ENCODE measurements at places on chromosomes 12 and 14. TPM values are rescaled to one million over a fixed set of nuclear protein-coding genes. Genes with fewer than 3 reads are reported as not detected.

DNA sequence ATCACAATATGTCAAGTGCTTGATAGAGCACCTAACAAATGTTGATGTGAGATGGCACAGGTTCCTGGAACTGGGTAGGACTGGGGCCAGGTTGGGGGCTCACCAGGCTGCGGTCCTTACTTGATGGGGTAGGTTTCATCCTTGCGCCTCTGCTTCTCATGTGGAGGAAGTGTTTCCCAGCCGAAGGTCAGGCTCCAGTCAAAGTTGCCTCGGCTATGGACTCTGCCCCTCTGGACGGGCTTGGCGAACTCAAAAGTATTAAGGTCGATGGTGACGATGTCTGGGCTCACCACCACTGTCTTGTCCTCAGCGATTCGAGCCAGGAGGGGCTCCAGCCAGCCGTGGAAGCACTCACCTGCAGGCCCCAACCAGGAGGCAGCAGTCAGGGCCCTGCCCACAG is 17.5 kb upstream of the CELA1 start:
- H3K4me1 ChIP-seq, result peaks cover 4% of the 10 kb centered on the region
- no peaks in the 10 kb centered on the region for H3K27me3 ChIP-seq
- no peaks in the 10 kb centered on the region for H3K36me3 ChIP-seq
- DNase-seq, result no peak
- no peak overlapping the region for H3K4me3 ChIP-seq

GRCh38 chr12:18907728-18908127 is 169.8 kb downstream of the CAPZA3 start:
- no peaks in the 10 kb centered on the region for H3K36me3 ChIP-seq
- H3K27ac ChIP-seq, result no peak overlapping the region
- DNase-seq, result no peak

- H3K4me3 ChIP-seq, result no peak overlapping the region
- H3K27me3 ChIP-seq, result no peaks in the 10 kb centered on the region
- no peak overlapping the region for H3K27ac ChIP-seq
- no peak for DNase-seq
- H3K4me1 ChIP-seq, result peaks cover 8% of the 10 kb centered on the region
- no peaks in the 10 kb centered on the region for H3K36me3 ChIP-seq
These were observed 5.4 kb upstream of the KRT7 start for GRCh38 chr12:52227606-52228166.

DNA sequence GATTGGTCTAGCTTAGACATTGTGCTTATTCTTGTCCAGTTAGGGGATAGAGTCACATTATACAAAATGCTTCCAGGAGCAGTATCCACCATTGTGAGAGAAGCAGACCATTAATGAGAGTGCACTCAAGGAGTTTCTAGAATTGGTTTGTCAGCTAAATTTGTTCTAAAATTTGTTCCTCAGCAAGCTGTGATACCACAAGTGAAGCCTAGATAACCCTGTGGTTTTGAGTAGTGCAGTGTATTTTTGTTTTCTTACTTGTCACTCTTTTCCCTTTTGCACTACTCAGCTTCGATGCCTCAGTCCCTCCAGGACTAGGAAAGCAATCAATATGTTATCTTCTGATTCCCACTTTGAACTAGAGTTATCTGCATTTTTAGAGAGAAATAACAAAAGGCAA is 42.5 kb upstream of the AKAP6 start:
- H3K36me3 ChIP-seq, result no peaks in the 10 kb centered on the region
- no peak overlapping the region for H3K27ac ChIP-seq
- no peaks in the 10 kb centered on the region for H3K27me3 ChIP-seq
- DNase-seq, result no peak

GRCh38 chr12:40241741-40242140 is 16.9 kb downstream of the LRRK2 start:
- no peak for DNase-seq
- H3K27ac ChIP-seq, result no peak overlapping the region
- no peaks in the 10 kb centered on the region for H3K4me1 ChIP-seq

DNA sequence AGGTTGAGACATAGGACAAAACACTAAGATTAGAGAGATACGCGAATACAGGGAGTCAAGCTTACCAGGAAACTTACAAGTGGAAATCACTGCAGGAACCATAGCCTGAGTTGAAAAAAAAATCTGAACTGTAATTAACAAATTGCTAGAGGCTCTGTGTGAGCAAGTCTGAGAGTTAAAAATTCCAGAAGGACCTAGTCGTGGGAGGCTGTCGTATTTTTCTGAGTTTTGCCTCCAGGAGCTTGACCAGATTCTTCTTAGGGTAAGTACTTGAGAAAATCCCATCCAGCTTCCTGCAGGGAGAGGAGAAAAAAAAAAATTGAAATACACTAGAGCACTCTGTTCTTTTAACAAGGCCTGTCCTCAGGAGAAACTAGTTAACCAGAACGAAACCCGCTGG is 22.7 kb downstream of the DIO2 start:
- H3K36me3 ChIP-seq, result no peaks in the 10 kb centered on the region
- H3K4me1 ChIP-seq, result no peaks in the 10 kb centered on the region
- H3K4me3 ChIP-seq, result no peak overlapping the region
- H3K27me3 ChIP-seq, result no peaks in the 10 kb centered on the region
- H3K27ac ChIP-seq, result no peak overlapping the region
- DNase-seq, result no peak

DNA sequence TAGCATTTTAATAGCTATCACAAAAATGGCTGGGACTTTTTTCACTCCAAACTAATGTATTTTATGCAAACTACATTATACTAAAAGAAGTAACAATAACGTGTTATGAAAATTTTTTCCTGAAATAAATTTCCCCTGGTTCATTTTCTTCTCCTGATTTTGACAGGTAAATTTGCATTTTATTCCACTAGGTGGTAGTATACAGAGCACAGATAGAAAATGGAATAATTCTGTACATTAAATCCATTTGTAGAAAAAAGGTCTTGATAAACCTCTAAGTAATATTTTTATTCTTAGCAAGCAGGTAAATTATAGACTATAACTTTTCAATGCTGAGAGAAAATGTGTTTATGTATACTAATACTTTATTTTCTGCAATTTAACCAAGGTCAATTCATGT is 96.5 kb downstream of the BCAT1 start:
- H3K27ac ChIP-seq, result no peak overlapping the region
- no peaks in the 10 kb centered on the region for H3K4me1 ChIP-seq
- no peaks in the 10 kb centered on the region for H3K36me3 ChIP-seq
- no peak overlapping the region for H3K4me3 ChIP-seq
- H3K27me3 ChIP-seq, result no peaks in the 10 kb centered on the region

- H3K4me3 ChIP-seq, result no peak overlapping the region
- no peak overlapping the region for H3K27ac ChIP-seq
- H3K36me3 ChIP-seq, result no peaks in the 10 kb centered on the region
- no peaks in the 10 kb centered on the region for H3K4me1 ChIP-seq
- no peaks in the 10 kb centered on the region for H3K27me3 ChIP-seq
These were observed 1076.1 kb downstream of the VRK1 start for GRCh38 chr14:97873291-97873690.

- no peak overlapping the region for H3K4me3 ChIP-seq
- H3K36me3 ChIP-seq, result no peaks in the 10 kb centered on the region
- DNase-seq, result no peak
- H3K27me3 ChIP-seq, result no peaks in the 10 kb centered on the region
These were observed 97.9 kb downstream of the RERGL start for GRCh38 chr12:17992002-17992656.

GRCh38 chr12:6784296-6784695 is 5.0 kb upstream of the CD4 start:
- H3K27ac ChIP-seq, result no peak overlapping the region
- no peak overlapping the region for H3K4me3 ChIP-seq
- H3K27me3 ChIP-seq, result no peaks in the 10 kb centered on the region
- H3K36me3 ChIP-seq, result no peaks in the 10 kb centered on the region

DNA sequence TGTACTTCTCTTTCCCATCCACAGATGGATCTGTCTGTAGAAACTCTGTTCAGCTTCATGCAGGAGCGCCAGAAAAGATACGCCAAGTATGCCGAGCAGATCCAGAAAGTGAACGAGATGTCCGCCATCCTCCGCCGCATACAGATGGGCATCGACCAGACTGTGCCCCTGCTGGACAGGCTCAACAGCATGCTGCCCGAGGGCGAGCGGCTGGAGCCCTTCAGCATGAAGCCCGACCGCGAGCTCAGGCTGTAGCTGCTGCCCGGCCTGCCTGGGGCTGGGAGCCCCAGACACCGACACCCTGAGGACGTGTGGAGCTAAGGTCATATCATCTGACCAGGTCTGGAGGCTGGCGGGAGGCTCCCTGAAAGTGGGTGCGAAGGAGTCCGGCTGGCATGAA is 97.1 kb downstream of the DUSP16 start:
- no peaks in the 10 kb centered on the region for H3K27me3 ChIP-seq
- no peak overlapping the region for H3K4me3 ChIP-seq
- no peaks in the 10 kb centered on the region for H3K36me3 ChIP-seq
- peaks cover 10% of the 10 kb centered on the region for H3K4me1 ChIP-seq

DNA sequence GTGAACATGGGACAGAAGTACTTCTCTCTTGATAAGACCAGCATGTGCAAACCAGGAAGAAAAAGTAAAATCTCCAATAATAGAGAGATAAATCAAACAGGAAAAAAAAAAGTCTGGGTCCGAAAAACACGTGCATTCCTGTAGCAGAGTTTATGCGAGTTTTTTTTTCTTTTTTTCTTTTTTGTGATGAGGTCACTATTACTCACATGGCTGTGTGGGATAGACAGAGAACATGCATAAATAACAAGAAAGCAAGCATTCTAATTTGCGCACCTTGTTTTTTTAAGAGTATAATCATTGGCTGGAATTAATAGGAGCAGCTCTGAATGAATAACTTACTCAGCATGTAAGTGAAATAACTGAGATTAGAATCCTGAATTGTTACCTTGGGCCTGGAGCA is 91.9 kb upstream of the CPM start:
- no peak for DNase-seq
- no peak overlapping the region for H3K4me3 ChIP-seq
- H3K36me3 ChIP-seq, result no peaks in the 10 kb centered on the region
- H3K27ac ChIP-seq, result peak overlapping the region; percentile 73
- H3K4me1 ChIP-seq, result no peaks in the 10 kb centered on the region
- H3K27me3 ChIP-seq, result no peaks in the 10 kb centered on the region

DNA sequence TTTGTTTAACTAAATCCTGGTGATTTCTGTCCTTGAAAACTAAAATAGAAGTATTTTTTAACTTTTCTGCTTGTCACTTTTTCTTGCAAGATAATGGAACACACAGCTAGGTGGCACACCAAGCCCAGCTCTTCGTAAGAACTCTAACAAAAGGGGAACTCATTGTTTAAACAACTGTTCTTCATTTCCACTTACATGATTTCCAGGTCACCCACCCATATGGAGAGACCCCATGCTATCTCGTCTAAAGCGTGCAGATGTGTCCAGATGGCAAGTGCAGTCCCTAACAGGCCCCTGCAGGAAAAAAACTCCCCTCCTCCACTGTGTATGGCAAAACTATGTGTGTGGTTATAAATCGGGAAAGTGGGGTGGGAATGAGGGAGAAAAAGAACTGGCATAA is 43.3 kb upstream of the NT5DC3 start:
- H3K4me3 ChIP-seq, result no peak overlapping the region
- DNase-seq, result no peak
- no peak overlapping the region for H3K27ac ChIP-seq
- no peaks in the 10 kb centered on the region for H3K4me1 ChIP-seq
- H3K27me3 ChIP-seq, result no peaks in the 10 kb centered on the region
- H3K36me3 ChIP-seq, result no peaks in the 10 kb centered on the region

DNA sequence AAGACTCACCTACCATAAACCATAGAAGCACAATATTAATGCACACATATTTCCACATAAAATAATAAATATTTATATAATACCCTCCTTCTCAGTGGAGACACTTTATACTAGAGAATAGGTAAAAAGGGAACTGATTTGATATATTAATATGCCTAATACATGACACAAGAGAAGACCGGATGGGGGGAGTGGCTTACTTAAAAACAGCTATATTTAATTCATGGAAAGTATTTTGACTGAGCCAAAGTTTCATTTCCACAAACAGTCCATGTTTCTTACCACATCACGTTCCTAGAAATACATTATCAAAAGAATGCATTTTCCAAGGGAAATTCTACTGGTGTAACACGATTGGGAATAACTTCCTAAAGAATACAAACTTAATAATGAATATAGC is 63.4 kb downstream of the ITPR2 start:
- H3K4me1 ChIP-seq, result peaks cover 19% of the 10 kb centered on the region
- no peaks in the 10 kb centered on the region for H3K27me3 ChIP-seq
- H3K27ac ChIP-seq, result no peak overlapping the region

DNA sequence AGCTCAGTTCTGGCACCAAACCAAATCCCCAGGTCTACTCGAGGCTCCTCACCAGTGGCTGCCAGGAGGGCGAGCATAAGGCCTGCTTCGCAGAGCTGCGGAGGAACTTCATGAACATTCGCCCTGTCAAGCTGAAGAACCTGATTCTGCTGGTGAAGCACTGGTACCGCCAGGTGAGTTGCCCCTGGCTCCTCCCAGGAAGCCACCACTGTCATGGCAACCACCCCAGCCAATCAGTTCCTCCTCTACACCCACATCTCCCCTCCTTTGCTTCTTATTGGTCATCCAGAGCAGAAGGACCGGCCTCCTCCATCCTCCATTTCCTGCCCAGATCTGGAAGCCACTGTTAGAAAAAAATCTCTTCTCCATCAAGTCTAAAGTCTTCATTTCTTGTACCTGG is 17.2 kb upstream of the OAS2 start:
- no peak overlapping the region for H3K27ac ChIP-seq
- no peak for DNase-seq
- no peak overlapping the region for H3K4me3 ChIP-seq
- no peaks in the 10 kb centered on the region for H3K27me3 ChIP-seq
- H3K36me3 ChIP-seq, result peaks cover 36% of the 10 kb centered on the region

GRCh38 chr12:48366131-48366530 is 15.4 kb upstream of the ZNF641 start:
- DNase-seq, result no peak
- no peak overlapping the region for H3K27ac ChIP-seq
- H3K27me3 ChIP-seq, result no peaks in the 10 kb centered on the region
- no peaks in the 10 kb centered on the region for H3K4me1 ChIP-seq

- H3K27ac ChIP-seq, result no peak overlapping the region
- DNase-seq, result no peak
- no peak overlapping the region for H3K4me3 ChIP-seq
- no peaks in the 10 kb centered on the region for H3K4me1 ChIP-seq
- H3K27me3 ChIP-seq, result no peaks in the 10 kb centered on the region
- H3K36me3 ChIP-seq, result no peaks in the 10 kb centered on the region
These were observed 8.7 kb downstream of the ITGA7 start for GRCh38 chr12:55698965-55699364.

- H3K36me3 ChIP-seq, result no peaks in the 10 kb centered on the region
- no peaks in the 10 kb centered on the region for H3K4me1 ChIP-seq
- H3K27me3 ChIP-seq, result no peaks in the 10 kb centered on the region
- no peak overlapping the region for H3K27ac ChIP-seq
- DNase-seq, result no peak
These were observed 227.5 kb upstream of the LRIG3 start for GRCh38 chr12:59147791-59148190.

Gene TSPAN11
- total RNA-seq, result 7.8 TPM

Gene ZNF641
- total RNA-seq, result 30.9 TPM

Gene ITGA7
- total RNA-seq, result 14.7 TPM

Gene C12orf54
- not detected for total RNA-seq

Gene DENND5B
- 7.5 TPM for total RNA-seq

Gene MLXIP
- total RNA-seq, result 57.4 TPM

Gene SLC8A3
- 1.8 TPM for total RNA-seq

Gene CPM
- total RNA-seq, result 165 TPM
